ENCODE measurements at places on chromosomes 12 and 14.

- peak; percentile 29 for DNase-seq
Measured at GRCh38 chr12:63862187-63862968, 17.9 kb downstream of the SRGAP1 start.

DNA sequence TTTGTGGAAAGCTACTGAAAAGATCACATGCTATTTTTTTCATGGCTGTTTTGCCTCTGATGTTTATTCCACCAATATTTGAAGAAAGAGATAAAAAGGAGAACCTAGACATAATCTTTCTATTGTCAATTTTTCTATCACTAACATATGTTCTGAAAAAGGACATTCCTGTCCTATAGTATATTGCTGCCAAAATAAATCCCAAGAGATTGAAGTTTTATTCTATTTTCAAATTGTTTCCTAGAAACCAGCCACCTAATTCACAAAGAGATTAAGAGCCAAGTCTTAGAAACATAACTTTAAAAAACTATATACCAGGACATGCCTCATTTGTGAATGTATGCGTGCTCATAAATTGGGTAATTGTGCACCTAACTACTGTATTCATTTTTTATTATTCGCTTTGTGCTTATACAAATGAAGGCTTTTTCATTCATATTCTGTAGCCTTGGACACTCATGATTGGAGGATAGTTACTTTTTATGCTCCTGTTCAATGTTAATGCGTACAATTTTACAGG, 200.7 kb downstream of the FUT8 start:
- no peak for DNase-seq

- peak; percentile 86 for DNase-seq
Measured at GRCh38 chr14:21525962-21526671, at the start of gene SALL2. TSS of gene SALL2 (minus strand) at chr14:21526346. CDS start at chr14:21526127, 219 bp downstream.

GRCh38 chr12:77060883-77061240, 4.5 kb downstream of the E2F7 start:
- DNase-seq = no peak

DNA sequence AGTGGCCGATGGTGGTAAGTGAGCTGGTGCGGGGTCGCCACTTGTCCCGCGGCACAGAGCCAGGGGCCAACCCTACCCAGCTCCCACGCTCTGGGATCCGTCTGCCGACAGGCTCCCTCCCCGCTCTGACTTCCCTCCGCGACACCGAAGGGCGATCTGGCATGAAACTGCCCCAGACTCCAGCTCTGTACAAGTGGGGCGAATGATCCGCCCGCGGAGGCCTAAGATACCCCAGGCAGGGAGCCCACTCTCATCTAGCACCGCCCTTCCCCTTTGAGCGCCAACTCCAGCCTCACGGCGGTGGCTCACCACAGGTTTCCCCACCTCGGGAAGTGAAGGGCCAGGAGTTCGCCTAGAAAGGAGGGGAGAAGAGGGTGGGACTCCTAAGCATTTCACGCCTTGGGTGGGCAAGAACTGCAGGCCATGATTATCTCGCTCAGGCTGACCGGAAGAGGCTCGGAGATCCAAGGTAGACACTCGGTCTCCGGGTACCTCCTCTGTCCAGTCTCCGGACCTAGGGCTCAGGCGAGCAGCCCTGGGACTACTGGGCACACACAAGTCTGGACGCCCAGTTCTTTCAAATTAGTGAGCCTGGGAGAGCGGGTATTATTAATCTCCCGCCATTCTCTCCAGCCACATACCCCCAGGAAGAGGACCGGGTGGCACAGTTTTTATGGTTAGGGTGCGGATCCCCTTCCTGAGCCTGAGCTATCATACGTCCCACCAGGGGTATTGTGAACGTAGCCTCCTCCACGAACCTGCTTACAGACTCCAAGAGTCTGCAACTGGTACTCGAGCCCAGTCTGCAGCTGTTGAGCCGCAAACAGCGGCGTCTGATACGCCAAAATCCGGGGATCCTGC, 849 bp downstream of the WNT1 start:
- no peak for DNase-seq

DNA sequence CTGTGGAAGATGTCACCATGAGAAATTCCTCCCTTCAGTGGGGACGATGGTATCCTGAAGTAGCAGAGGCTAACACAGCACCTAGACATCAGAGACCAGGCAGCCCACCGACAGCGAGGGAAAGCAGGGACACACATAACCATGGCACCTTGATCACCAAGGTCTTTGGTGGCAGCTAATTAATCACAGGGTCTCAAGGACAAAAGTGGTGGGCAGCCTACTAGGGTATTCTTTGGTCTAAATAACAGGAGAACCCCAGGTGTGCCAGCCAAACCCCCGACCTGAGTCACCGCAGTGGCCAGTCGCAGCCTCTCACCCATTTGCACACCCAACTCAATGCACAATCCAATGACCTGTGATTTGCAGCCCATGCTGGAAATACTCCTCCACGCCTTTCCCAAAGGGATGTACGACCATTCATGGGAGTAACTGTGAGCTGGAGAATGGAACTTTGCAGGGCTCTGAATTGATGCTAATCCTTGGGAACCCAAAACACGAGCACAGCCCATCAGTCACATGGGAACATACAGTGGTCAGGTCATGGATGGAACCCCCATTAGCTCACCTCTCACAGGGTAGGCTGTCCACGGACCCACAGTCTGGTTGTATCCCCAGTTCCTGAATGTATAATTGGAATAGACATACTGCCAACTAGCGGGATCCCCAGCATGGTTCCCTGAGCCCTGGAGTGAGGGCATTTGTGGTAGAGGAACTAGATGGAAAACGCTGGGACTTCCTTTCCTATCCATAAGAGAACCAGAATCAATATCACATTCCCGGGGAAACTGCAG, 58.7 kb upstream of the C14orf180 start:
- no peak for DNase-seq
